ENCODE measurements at places on chromosomes 13 and 19.

DNA sequence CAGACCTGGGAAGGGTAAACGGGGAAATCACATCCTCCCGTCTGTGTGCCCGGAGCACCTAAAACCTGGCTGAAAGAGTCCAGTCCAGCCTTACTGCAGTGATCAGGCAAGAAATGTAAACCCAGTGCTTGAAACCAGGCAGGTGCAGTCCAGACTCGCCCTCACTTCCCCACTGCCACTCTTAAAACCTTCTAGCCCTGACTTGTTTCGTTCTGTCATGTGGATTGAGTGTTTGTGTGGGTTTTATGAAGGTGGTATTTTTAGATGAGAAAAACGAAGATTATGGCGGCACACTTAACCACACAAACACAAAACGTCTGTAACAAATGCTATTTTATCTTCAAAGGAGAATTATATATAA, 839 bp upstream of the CKAP2 start:
- peak; percentile 79 for DNase-seq

GRCh38 chr19:10651851-10652250, 2.3 kb upstream of the ILF3 start:
- no peak for DNase-seq

GRCh38 chr13:114019367-114019766, 45.5 kb upstream of the C13orf46 start:
- DNase-seq = no peak

- DNase-seq = no peak
Observed at GRCh38 chr13:50255639-50256038, 240.4 kb downstream of the KCNRG start.

DNA sequence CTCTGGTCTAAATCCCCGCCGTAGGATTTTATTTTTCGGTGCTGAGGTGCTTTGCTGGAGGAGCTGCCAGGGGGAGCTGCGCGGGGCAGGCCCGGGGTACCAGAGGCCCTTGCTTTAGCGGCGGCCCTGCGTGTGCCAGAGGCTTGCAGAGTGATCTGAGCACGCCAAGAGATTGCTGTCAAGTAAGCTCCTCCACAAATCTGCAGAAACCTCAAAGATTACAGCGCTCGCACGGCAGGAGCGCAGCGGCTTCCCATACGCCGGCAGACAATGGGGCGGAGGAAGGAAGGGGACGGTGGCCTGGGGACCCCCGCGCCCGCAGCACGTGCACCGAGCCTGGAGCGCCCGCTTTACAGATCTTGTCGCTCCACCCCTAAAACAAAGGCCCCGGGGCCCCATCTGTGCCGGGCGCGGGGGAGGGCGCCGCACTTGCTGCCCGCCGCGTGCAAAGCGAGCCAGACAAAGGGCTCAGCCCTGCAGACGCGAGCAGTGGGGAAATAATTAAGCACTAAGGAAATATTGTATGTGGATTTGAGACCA, 9.1 kb upstream of the C19orf12 start:
- no peak for DNase-seq

GRCh38 chr19:18160971-18161635, 8.1 kb downstream of the PIK3R2 start:
- peak; percentile 96 for DNase-seq

GRCh38 chr19:44707794-44708193, 8.8 kb downstream of the CEACAM16 start:
- no peak for DNase-seq

DNA sequence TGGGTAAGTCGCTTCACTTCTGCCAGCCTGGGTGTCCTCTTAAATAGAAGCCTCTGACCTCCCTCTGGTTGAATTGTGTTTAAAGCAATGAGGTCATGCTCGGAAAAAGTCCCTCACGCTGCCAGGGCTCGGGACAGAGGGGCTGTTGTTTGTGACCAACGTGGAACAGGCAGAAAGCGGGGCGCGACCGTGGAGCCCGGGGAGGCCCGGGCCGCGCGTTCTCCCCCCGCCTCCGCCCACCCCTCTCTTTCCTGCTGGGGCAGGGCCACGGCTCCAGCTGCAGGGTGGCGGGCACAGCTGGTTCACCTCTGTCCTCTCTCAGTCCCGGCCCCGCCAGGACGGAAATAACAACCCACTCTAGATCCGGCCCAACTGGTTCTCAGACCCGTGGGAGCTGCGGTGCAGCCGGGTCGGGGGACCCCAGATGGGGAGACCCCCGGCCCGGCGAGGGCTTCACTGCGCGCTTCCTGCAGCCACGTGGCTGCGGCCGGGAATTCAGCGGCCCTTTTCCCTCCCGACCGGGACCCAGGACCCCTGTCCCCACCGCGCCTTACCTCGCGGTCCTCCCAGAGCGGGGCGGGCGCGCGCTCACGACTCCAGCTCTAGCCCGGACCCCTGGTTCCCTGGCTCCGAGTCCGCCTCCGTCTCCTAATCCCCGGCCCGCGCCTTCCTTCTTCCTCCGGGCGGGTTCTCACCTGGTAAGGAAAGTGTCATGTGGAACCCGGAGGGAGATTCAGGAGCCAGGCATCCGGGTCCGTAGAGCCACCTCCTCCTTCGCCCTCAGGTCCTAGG, 1.9 kb downstream of the CDC42EP5 start:
- peak; percentile 73 for DNase-seq

DNA sequence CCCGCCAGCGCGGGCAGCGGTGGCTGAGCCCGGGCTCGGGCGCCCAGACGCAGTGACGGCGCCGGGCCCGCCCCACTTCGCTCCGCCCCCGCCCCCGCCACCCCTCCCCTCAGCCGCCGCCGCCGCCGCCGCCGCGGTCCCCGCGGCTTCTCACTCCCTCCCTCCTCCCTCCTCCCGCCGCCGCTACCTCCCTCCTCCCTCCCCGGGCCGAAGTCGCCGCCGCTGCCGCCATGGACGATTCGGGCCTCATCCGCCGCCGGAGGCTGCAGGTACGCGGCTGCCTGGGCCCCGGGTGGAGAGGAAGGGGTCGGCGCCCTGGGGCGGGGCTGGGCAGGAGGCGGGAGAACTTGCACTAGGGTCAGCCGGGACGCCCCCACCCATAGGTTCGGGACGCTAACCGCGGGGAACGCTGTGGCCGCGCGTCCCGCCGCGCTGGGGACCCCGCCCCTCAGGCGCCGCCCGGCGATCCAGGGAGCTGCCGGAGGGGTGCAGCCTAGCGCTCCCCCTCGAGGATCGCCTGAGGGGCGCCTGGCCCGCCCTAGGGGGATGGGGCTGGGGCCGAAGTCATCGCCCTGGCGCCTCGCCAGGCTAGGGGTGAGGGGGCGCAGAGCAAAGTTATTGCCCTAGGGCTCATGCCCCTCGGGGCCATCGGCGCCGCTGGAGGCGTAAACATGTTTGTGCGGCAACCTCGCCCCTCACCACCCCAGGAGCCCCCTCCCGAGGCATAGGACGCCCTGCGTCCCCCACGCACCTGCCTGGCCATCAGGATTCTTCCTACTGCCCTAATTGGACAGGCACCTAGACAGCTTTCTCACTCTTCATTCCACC, 427 bp downstream of the RTBDN start:
- DNase-seq = no peak

DNA sequence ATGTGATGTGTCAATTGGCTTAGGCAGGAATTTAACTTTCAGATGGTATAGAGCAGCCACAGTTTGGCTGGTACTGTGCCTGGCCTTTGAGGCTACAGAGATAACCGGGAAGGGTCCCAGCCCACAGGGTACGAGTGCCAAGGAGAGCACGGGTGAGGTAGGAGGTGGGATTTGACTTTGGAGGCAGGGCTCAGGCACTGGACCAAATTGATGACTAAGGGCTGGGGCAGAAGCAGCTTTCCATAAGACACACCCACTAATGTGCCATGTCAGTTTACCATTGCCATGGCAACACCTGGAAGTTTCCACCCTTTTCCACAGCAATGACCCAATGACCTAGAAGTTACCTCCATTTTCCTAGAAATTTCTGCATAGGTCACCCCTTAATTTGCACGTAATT, 466.2 kb downstream of the TSHZ3 start:
- no peak for DNase-seq

Data from spleen (tissue), 13 donors.